ENCODE measurements at places on chromosomes 16 and 17.

DNA sequence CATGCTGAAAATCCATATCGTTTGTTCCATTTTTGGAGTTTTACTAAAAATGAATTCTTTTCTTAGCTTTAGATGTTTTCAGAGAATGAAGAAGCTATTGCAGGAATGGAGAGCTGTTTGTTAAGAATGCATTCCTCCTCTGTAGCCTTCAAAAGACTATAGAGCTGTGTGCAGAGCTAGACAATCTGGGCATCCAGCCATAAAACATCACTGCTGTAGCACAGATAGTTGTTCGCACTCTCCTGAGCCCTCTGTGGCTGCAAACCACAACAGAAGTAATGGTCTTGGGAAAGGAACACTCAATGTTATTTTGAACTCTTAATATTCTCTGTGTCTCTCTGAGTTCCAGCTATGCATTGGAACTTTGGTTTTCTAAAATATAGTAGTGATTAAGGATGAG is 4.9 kb downstream of the TNRC6C start:
- DNase-seq, result no peak

- DNase-seq, result no peak
Measured at GRCh38 chr16:77993111-77993985, 29.0 kb upstream of the CLEC3A start.

DNA sequence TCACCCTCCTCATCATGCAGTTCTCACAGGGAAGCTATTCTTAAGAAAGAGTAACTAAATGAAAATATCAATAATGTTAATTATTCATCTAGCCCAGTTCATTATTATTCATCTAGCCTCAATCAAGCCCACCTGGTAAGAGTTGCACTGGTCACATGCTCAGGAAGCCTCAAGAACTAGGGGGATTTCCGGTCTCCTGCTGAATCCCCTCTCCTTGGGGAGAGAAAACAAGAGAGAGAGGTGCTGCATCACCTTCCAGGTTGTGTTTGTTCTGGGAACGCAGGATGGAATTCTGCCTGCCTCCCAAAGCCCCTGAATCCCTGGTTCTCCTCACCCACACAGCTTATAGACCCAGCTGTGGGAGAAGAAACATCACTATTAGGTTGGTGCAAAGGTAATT is 164.0 kb downstream of the PMP22 start:
- DNase-seq, result no peak

DNA sequence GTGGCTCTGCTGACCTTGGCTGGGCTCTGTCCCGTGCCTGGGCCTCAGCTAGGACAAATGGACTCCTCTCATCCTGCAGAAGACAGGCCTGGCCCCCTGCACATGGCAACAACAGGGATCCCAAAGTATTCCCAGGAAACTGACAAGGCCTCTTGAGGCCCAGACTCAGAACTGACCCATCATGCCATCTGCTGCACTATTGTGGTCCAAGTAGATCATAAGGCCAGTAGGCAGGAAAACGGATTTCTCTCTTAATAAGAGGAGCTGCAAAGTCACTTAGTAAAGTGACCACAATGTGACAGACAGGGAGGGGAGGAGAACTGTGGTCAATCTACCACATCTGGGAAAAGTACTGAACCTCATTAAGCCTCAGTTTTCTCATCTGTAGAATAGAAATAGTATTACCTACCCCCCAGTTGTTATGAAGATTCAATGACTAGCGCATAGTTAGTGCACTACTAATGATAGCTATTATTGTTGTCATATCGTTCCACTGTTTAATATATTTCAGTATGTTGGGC is 62.1 kb upstream of the TNRC6A start:
- DNase-seq, result no peak

GRCh38 chr16:89537549-89537925 is 22.9 kb upstream of the RPL13 start:
- no peak for DNase-seq

DNA sequence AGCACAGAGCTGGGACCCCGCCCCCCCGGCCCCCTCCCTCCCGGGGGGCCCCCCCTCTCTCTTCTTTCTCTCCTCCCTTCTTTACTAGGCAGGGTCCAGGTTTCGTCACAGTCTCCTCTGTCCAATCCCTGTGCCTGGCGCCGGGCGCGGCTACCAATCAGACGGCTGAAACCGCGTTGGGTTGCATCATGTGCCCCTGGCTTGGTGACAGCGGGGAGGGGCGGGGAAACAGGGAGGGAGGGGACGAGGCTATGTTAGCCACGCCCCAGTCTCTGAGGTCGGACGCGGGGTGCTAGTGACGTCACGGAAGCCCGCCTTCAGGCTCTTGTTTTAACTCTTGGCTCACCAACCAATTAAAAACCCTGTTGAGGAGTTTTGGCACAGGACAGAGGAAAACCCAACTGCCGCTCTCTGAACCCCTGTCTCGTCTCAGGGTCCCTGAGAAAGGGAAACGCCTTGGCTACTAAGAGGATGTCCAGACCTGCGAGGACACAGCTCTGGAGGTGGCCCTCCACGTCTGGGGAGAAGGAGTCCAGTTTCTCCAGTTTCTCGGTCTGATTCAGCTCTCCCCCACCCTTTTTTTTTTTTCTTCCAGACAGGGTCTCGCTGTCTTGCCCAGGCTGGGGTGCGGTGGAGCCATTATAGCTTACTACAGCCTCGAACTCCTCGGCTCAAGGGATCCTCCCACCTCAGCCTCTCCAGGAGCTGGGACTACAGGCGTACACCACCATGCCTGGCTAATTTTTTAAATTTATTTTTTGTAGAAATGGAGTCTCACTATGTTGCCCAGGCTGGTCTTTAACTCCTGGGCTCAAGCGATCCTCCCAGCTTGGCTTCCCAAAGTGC is 441 bp upstream of the PLEKHH3 start:
- peak; percentile 99 for DNase-seq

Measured in NCI-H1417 treated with DMSO at 0.1 percent for 48 hours (cell line).